ENCODE measurements at places on chromosomes 1 and 21. TPM values are rescaled to one million over a fixed set of nuclear protein-coding genes. Genes with fewer than 3 reads are reported as not detected.

SLC2A5 gene
- not detected for total RNA-seq

BRINP3 gene
- total RNA-seq, result not detected

ITSN1 gene
- total RNA-seq, result 113 TPM

CRYAA gene
- not detected for total RNA-seq

SLAMF6 gene
- total RNA-seq, result not detected

Measured in pulmonary artery endothelial cell (primary cell).